ENCODE measurements at places on chromosomes 11 and 22.

DNA sequence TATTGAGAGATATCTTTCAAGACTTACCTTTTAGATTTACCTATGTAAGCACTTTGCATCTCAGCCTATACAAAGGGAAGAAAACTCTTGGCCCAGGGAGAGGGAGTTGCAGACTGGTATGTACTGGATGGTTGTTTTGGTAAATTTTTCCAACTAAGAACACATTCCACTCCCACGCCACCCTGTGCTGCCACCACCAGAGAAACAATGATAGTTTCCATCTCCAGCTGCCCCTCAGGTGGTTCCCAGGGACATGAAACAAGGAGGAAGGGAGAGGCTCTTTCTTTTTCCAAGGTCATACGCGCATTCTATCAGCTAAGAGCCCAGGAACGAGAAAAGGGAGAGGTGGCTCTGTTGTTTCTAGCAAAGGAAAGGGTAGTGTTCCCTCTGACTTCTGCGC, 34.4 kb downstream of the CCDC34 start:
- DNase-seq, result no peak

- DNase-seq, result no peak
Measured at GRCh38 chr22:38035530-38035885, 21.7 kb upstream of the PICK1 start.

- no peak for DNase-seq
Measured at GRCh38 chr22:48741540-48741939, 1086.1 kb downstream of the BRD1 start.

- no peak for DNase-seq
Measured at GRCh38 chr11:120403966-120404365, 67.8 kb downstream of the ARHGEF12 start.

DNA sequence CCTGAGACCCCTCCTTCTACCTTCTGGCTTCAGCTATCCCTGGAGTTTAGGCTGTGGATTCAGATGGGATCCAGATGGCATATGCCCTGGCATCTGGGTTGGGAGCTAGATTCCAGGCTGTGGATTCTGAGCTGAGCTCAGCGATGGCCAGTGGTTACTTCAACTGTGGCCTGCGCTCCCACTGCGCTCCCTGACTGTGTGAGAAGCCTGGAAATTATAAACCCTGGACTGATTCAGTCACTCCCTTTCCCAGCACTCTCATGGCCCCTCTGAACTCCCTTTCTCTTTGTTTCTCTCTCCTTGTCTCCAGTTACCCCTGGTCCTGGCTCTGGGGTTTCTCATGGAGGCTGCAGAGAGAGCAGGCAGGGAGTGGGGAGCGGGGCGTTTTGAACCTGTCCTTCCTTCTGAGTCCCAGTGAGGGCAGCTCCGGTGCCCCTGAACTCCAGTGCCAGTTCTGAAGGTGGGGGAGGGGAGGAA, 4.8 kb downstream of the ARHGEF17 start:
- DNase-seq, result no peak

DNA sequence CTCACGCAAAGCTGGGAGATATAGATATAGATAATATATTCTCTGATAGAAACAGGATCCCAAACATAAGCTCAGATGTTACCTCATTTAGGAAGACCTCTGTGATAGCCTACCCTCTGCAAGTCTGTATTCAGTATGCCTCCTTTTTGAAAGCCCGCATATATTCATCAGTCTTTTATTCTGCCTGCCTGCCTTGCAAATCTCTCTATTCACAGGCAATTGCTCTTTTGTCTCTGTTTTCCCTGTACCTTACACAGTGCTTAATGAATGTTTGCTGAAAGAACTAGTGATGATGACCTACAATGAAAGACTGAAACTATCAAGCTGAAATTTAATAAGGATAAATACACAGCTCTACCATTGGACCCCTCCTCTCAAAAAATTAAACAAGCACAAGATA, 18.4 kb downstream of the DEUP1 start:
- DNase-seq, result no peak

GRCh38 chr11:75576017-75576416, 14.0 kb downstream of the SERPINH1 start:
- no peak for DNase-seq

- DNase-seq, result no peak
Measured at GRCh38 chr11:70764356-70764905, 366.1 kb downstream of the CTTN start.

Data from NCI-H1417 treated with DMSO at 0.1 percent for 48 hours (cell line).